ENCODE measurements at places on chromosomes 3 and 15. TPM values are rescaled to one million over a fixed set of nuclear protein-coding genes. Genes with fewer than 3 reads are reported as not detected.

GRCh38 chr3:157585386-157585785 lies 82.2 kb upstream of the VEPH1 start:
- H3K27me3 ChIP-seq = no peaks in the 10 kb centered on the region
- DNase-seq = no peak
- H3K27ac ChIP-seq = no peak overlapping the region
- no peaks in the 10 kb centered on the region for H3K4me1 ChIP-seq
- H3K4me3 ChIP-seq = no peak overlapping the region
- no peaks in the 10 kb centered on the region for H3K36me3 ChIP-seq

- H3K4me3 ChIP-seq = no peak overlapping the region
- peaks cover 5% of the 10 kb centered on the region for H3K27me3 ChIP-seq
- no peaks in the 10 kb centered on the region for H3K36me3 ChIP-seq
- H3K27ac ChIP-seq = no peak overlapping the region
- DNase-seq = no peak
Measured at GRCh38 chr3:12440927-12441714, 43.2 kb upstream of the TSEN2 start.

DNA sequence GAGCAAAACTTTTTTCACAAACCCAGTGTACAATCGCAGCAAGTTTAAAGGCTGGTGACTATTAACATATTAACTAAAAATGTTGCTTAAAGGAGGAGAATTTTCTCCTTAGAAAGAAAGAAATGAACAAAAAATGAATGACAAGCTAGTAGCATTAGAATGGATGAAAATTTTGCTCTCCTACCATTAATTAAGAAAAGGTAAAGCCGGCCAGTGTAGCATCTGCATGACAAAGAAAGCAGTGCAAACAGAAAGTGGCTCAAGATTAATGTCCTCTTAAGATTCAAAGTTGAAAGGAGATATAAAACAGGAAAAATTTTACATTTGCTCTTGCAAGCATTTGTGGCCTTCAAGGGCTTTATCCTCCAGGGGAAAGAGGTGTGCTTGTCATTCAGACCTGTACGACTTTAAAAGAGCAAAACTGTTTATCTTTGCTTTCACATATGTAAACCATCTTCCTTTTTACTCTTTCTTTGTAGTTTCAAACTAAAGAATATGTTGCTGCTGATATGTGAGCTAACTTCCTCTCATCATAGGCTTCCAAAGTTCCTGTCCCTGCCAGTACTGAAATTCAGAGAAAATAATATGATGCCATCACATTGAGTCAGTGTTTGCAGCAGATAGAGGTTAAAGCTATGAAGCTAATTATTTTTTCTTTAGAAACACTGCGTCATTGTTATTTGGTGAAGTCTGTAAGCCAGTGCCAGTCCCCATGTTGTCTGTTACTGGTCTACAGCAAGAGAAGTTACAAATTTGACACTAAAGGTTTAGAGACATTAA lies 439.1 kb upstream of the GRM7 start:
- DNase-seq = no peak
- H3K27ac ChIP-seq = no peak overlapping the region
- no peak overlapping the region for H3K4me3 ChIP-seq
- H3K27me3 ChIP-seq = no peaks in the 10 kb centered on the region

DNA sequence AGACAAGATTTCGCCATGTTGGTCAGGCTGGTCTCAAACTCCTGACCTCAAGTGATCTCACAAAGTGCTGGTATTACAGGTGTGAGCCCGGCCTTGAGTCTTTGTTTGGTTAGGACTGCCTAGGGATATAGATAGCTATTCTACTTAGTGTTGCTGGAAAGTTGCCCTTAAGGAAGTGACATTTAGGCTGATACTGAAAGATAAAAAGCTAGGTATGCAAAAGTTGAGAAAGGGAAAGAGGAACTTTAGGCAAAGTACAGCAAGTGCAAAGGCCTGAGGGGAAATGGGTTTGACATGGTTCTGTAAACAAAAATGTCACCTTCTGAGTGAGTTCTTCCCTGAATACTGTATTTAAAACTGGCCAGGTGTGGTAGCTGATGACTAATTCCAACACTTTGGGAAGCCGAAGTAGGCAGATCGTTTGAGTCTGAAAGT lies 111.5 kb downstream of the ZNF609 start:
- no peak overlapping the region for H3K4me3 ChIP-seq
- peak; percentile 92 for DNase-seq
- H3K4me1 ChIP-seq = peaks cover 43% of the 10 kb centered on the region
- H3K36me3 ChIP-seq = peaks cover 6% of the 10 kb centered on the region
- peak overlapping the region; percentile 75 for H3K27ac ChIP-seq
- H3K27me3 ChIP-seq = no peaks in the 10 kb centered on the region

- H3K36me3 ChIP-seq = peaks cover 2% of the 10 kb centered on the region
- no peak for DNase-seq
- peak overlapping the region; percentile 96 for H3K4me3 ChIP-seq
- H3K27me3 ChIP-seq = no peaks in the 10 kb centered on the region
- peaks cover 4% of the 10 kb centered on the region for H3K4me1 ChIP-seq
Measured at GRCh38 chr3:72998466-72998865, 1.9 kb downstream of the PPP4R2 start.

DNA sequence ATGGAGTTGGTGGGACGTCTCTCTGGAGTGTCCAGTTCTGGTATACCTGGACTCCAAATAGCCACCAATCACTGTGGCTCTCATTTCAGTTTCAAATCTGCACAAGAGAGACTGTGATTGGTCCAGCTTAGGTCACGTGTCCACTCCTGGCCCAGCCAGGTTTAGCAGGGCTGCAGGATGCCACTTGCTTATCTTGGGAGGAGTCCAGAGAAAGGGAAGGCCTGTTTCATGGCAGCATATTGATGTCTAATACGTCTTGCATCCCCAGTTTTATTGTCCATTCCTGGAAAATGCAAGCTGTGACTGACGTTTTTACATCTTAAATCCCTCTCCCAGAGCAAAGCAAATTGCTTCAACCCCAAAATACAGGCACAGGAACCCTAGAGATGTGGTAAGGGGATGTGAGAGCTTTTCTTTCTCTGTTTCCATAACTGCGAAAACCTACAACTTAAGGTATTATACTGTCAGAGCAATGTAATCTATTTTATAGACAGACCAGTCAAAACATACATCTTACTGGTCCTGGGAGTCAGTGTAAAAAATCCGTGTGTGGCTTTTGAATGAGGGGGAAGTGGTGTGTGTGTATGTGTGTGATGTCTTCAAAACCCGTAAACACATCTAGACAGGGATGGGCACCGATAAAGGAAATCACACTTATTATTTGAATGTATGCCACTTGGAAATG lies 274.4 kb downstream of the TLE3 start:
- H3K27ac ChIP-seq = no peak overlapping the region
- H3K27me3 ChIP-seq = peaks cover 7% of the 10 kb centered on the region
- no peaks in the 10 kb centered on the region for H3K36me3 ChIP-seq
- H3K4me1 ChIP-seq = no peaks in the 10 kb centered on the region
- no peak overlapping the region for H3K4me3 ChIP-seq

DNA sequence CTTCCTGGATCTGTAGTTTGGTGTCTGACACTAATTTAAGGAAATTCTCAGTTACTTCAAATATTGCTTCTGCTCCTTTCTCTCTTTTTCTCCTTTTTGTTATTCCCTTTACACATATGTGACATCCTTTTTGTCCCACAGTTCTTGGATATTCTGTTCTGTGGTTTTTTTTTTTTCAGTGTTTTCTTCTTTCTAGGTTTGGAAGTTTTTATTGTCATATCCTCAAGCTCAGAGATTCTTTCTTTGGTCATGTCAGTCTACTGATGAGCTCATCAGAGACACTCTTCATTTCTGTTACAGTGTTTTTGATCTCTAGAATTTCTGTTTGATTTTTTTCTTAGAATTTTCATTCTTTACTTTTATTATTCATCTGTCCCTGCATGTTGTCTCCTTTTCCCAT lies 140.5 kb downstream of the SPATA16 start:
- H3K27ac ChIP-seq = no peak overlapping the region
- no peaks in the 10 kb centered on the region for H3K4me1 ChIP-seq
- DNase-seq = no peak
- H3K27me3 ChIP-seq = no peaks in the 10 kb centered on the region

GRCh38 chr3:177284383-177284881 lies 87.2 kb upstream of the TBL1XR1 start:
- no peak overlapping the region for H3K4me3 ChIP-seq
- H3K36me3 ChIP-seq = no peaks in the 10 kb centered on the region

DNA sequence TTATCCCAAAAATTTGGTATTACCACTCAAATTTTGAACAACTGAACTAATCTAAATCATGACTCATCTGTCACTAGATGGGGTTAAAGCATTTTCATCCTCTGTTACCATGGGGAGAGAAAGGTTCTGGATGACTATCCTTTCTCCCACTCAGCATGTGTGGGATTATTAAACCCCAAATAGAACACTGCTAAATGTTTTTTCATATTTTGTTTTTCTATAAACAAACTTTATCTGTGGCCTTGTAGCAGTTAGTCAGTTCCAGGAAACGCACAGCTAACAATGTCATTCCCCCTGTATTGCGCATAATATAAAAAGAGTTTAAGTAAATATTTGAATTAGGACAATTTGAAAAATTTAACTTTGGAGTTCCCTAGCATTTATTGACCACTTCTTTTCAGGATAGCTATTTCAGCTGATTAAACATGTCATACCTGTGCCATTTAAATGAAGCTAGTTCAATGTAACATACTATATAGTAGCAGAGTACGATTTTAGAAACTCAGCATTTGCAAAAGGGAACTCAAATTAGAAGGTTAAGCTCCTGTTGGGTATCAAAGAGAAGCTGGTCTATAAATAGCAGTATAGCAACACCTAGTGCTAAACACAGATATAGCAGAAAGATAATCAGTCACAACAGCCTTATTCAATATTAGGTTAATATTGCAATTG lies 9.2 kb upstream of the TMEM212 start:
- 0 out of 2 replicates have a peak, but pooled peaks cover 3% of the 10 kb centered on the region for H3K4me1 ChIP-seq
- no peak overlapping the region for H3K27ac ChIP-seq
- DNase-seq = no peak

DNA sequence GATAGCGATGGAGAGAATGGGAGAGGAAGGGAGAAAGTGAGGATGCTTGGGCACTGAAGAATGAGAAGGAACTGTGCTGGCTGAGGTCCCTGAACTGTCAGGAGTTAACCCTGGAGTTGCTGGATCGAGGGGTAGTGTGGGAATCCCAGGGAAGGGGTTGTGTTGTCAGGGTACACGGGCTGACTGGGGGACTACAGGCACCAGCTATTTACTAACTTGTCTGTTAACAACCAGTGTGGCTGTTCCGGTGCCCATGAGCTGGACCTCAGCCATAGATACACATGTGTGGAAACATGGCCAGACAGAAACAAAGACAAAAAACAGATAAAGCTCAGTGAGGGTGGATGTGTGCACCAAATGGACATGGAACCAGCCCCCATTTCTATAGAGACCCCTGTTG lies 55.1 kb downstream of the GASK1A start:
- H3K27me3 ChIP-seq = no peaks in the 10 kb centered on the region
- H3K4me3 ChIP-seq = no peak overlapping the region
- H3K4me1 ChIP-seq = no peaks in the 10 kb centered on the region
- no peaks in the 10 kb centered on the region for H3K36me3 ChIP-seq
- no peak for DNase-seq

CTXN2 gene
- polyA plus RNA-seq = not detected

MDFIC2 gene
- polyA plus RNA-seq = not detected

All from GM12878 (cell line).